ENCODE measurements at places on chromosomes 1 and 21.

- no peak for DNase-seq
Observed at GRCh38 chr1:8477983-8478362, 160.1 kb downstream of the SLC45A1 start.

DNA sequence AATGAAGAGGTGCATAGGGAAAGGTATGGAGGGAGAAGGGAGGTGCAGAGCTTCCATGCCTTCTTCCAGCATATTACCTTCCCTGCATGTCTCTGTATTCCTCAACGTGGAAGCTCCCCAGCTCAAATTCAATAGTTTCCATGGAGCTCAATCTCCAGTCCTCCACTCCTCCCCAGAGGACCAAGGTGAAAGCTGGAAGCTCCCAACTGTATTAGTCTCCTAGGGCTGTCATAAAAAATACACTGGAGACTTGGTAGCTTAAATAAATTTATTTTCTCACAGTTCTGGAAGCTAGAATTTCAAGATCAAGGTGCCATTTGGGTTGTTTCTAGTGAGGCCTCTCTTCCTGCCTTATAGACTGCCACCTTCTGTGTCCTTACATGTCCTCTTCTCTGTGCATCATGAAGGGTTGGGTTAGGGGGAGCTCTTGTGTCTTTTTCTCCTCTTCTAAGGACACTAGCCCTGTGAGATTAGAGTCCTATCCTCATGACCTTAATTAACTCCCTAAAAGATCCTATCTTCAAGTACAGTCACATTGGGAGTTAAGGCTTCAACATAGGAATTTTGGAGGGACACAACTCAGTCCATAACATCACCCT, 21.9 kb upstream of the RABGGTB start:
- DNase-seq = no peak

GRCh38 chr1:224762046-224762445, 145.9 kb downstream of the CNIH3 start:
- DNase-seq = no peak

- no peak for DNase-seq
Observed at GRCh38 chr1:28296401-28297261, 32.2 kb upstream of the MED18 start.

DNA sequence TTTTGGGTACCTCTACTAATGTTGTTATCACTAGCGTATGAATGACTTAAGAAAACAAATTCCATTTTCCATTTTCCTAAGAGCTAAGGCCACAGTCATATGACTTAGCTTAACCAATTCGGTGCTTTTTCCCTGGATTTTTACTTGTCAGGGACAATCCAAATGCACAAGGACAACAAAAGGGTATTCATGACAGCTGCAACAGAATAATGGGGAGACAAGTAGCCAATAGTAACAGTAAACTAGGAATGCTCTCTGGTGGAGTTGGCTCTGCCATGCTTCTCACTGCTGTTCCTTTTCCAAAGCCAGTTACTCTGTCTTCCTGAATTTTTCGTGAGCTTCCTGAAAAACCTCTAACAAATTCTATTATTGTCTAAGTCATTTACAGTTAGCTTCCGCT, 52.9 kb downstream of the LRRIQ3 start:
- peak; percentile 61 for DNase-seq

DNA sequence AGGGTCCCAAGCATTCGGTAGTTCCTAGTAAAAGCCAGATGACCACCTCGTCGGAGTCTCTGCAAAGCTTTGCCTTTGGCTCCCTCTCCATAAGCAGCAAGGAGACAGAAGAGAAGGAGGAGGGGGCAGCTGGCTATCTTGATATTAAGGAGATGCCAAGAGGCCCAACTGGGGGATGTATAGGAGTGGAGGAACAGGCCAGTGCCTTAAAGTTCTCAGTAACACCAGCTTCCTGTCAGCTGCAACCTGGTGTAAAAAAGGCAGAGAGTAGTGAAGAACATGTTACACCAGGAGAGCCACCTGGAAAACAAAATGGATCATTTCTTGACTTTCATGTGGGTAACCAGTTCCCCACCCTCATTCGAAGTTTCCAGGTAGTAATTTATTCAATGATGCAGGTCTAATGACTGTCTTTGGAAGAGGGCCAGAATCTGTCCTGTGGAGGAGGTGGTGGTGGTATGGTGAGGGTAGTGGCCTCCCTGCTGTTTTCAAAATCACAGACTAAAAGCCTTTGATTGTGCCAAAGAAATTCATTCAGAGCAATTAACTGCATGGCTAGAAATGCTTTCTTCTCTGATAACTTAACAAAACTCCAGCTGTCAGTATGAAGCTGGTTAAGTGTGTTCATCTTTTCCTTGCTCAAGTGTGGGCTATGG, 27.3 kb downstream of the TMEM200B start:
- DNase-seq = no peak

GRCh38 chr1:191629836-191630235, 528.4 kb upstream of the RGS18 start:
- no peak for DNase-seq

DNA sequence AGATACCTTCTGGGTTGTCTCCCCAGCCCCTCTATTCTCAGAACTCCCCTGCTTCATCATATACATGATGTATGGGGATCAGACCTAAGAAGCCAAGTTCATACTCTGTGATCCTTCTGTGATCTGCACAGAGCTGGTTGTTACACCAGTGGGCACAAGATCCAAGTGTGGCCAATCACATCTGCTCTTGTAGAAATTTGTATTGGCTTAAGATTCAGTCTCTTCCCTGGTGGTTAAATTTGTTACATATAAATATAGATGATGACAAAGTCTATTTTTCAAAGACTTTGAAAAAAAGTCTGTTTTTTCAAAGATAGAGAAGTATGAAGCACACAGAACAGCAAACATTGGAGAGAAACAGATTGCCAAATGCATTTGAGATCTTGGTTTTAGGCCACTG, 135.8 kb upstream of the FGGY start:
- no peak for DNase-seq

GRCh38 chr1:160460683-160461287, 60.4 kb downstream of the VANGL2 start:
- no peak for DNase-seq

Measured in pons (tissue), 1 donor.